ENCODE measurements at places on chromosomes 4 and X. TPM values are rescaled to one million over a fixed set of nuclear protein-coding genes. Genes with fewer than 3 reads are reported as not detected.

DNA sequence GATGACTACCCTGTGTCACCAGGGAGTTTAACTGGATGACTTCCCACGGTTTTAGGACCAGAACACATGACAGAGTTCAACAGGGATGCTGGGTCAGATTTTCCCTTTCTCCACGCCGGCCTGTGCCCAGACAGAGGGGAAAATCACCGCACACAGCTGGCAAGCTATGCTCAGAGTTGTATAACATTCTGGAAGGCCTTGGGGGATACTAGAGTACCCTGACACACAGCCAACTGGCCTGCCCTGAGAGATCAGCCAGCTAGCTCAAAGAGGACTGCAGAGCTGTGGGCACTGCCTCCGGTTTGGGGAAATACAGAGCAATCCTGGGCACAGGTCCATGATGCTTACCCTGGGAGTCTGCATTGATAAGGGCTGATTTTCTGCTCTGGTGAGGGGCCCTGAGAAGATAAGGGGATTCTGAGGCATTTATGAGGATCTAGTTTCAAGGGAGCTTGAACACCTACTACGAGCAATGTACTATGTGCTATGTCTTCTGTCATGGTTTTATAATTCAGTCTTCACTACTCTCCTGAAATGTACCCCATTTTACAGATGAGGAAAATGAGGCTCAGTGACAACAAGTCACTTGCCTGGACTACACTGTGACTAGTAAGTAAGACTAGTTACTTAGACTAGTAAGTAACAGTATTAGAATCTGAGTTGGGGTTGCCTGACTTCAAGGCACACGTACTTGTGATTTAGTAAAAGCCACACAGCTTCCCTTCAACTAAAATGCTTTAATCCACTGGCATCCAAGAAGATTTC, 14.7 kb downstream of the C4orf54 start:
- DNase-seq, result no peak

GRCh38 chrX:39896951-39897740, 200.6 kb downstream of the BCOR start:
- peak; percentile 88 for DNase-seq

The CYP2U1 gene
- 1.5 TPM for total RNA-seq

- DNase-seq, result no peak
Observed at GRCh38 chr4:67465032-67465762, 80.1 kb downstream of the CENPC start.

- peak; percentile 43 for DNase-seq
Observed at GRCh38 chrX:1521459-1521956, 15.5 kb downstream of the P2RY8 start.

DNA sequence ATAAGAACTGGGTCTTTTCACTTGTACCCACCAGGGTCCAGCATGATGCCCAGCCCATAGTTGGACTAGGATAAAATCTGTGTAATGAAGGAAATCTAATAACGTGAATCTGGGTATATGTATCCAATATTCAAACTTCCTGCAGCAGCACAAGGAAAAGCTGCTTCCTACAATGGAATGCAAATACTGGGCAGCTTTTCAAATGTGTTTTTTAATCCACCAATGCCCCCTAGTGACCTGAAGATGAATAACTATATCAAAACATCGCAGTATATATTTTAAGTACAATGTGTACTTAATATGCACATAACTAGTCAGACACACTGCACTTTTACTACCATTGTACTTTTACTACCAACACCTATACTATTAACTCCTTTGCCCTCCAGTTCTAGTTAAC, 5.3 kb downstream of the APOO start:
- DNase-seq, result peak; percentile 53

The BEX2 gene
- total RNA-seq, result 45.4 TPM

The STPG2 gene
- 0.03 TPM for total RNA-seq

- no peak for DNase-seq
Observed at GRCh38 chrX:129876771-129877305, 29.1 kb upstream of the UTP14A start.

The VSIG4 gene
- not detected for total RNA-seq
